ENCODE measurements at places on chromosomes 5 and 9.

DNA sequence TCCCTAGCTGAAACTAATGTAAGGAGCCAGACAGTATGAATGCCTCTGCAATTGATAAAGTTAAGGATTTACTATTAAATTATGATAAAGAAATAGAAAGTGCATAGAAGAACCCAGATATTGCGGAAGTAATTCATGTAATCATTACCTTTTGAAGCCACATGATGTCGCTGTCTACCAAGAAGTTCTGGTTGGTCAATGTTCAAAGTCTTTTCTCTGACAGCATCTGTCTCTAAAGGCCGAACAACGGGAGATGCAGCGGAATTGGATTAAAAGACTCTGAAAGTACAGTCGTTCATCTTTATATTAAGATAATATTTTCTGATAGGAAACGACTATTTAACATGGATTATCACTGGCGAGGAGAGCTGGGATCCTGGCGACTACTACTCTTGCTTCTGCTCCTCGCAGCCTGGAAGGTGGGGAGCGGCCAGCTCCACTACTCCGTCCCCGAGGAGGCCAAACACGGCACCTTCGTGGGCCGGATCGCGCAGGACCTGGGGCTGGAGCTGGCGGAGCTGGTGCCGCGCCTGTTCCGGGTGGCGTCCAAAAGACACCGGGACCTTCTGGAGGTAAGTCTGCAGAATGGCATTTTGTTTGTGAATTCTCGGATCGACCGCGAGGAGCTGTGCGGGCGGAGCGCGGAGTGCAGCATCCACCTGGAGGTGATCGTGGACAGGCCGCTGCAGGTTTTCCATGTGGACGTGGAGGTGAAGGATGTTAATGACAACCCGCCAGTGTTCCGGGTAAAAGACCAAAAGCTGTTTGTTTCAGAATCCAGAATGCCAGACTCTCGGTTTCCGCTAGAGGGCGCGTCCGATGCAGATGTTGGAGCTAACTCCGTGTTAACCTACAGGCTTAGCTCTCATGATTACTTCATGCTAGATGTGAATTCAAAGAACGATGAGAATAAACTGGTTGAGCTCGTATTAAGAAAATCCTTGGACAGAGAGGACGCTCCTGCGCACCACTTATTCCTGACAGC, at the start of gene PCDHA8:
PCDHA8 (plus strand) TSS at position 210 of the 985 bp plus-strand sequence; CDS start at position 345, 135 bp downstream.
- H3K36me3 ChIP-seq: no peaks in the 10 kb centered on the region
- no peak within 1 kb of the TSS for H3K27ac ChIP-seq
- peak; percentile 10 for DNase-seq
- no peak within 1 kb of the TSS for H3K4me3 ChIP-seq
- no peaks in the 10 kb centered on the region for H3K4me1 ChIP-seq
- H3K27me3 ChIP-seq: no peaks in the 10 kb centered on the region

- peak overlapping the region; percentile 91 for H3K27ac ChIP-seq
- H3K4me3 ChIP-seq: no peak overlapping the region
- H3K36me3 ChIP-seq: peaks cover 20% of the 10 kb centered on the region
- H3K27me3 ChIP-seq: no peaks in the 10 kb centered on the region
Observed at GRCh38 chr9:21831841-21832509, 29.5 kb downstream of the MTAP start.

DNA sequence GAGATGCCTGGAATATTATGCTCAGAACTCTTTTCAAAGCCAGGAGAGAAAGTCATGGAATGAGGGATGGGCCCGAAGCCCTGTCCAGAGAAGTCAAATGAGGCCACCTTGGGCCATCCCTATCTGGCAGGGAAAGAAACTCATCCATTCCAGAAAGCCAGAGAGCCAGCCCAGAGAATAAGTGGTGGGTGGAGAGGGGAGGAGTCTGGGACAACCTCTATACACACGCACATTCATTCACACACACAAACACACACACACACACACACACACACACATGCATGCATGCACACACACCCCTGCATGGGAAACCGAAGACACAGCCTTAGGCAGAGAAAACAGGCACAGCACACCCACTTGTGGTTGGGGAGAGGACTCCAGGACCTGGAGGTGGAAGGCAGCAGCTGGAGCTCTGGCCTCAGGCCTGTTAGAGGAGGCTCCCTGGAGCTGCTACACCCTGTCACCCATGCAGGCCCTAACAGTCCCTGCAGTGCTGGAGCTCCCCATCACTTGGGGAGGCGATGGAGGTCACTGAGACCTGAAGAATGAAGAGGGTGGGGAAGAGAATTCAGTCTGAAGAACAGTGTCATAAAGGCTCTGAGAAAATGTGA, 38.0 kb downstream of the TGFBI start:
- peaks cover 25% of the 10 kb centered on the region for H3K4me1 ChIP-seq
- H3K27me3 ChIP-seq: no peaks in the 10 kb centered on the region
- DNase-seq: peak; percentile 88
- peaks cover 47% of the 10 kb centered on the region for H3K36me3 ChIP-seq
- peak overlapping the region; percentile 92 for H3K27ac ChIP-seq

- peaks cover 60% of the 10 kb centered on the region for H3K36me3 ChIP-seq
- no peak overlapping the region for H3K4me3 ChIP-seq
- H3K4me1 ChIP-seq: no peaks in the 10 kb centered on the region
- no peak overlapping the region for H3K27ac ChIP-seq
- DNase-seq: no peak
Observed at GRCh38 chr5:14286007-14286406, 142.9 kb downstream of the TRIO start.

DNA sequence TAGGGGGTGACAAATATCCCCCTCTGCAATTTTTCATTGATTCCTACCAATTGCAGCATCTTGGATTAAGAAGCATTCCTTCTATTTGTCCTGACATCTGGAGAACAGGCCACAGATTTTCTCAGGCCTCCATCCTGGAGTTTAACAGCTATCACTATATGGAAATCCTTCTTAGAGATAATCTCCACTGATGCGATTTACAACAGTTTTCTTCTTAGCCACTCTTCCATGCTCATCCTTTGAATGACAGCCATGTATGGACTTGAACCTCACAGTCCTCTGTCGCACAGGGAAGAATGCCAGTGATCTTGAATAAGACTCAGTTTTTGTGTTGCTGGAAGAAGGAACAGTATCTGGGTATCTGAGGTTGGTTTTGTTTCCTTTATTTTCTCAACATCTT, 73.2 kb downstream of the PGM5 start:
- H3K27ac ChIP-seq: no peak overlapping the region
- no peak overlapping the region for H3K4me3 ChIP-seq
- no peaks in the 10 kb centered on the region for H3K4me1 ChIP-seq
- no peak for DNase-seq
- no peaks in the 10 kb centered on the region for H3K36me3 ChIP-seq

DNA sequence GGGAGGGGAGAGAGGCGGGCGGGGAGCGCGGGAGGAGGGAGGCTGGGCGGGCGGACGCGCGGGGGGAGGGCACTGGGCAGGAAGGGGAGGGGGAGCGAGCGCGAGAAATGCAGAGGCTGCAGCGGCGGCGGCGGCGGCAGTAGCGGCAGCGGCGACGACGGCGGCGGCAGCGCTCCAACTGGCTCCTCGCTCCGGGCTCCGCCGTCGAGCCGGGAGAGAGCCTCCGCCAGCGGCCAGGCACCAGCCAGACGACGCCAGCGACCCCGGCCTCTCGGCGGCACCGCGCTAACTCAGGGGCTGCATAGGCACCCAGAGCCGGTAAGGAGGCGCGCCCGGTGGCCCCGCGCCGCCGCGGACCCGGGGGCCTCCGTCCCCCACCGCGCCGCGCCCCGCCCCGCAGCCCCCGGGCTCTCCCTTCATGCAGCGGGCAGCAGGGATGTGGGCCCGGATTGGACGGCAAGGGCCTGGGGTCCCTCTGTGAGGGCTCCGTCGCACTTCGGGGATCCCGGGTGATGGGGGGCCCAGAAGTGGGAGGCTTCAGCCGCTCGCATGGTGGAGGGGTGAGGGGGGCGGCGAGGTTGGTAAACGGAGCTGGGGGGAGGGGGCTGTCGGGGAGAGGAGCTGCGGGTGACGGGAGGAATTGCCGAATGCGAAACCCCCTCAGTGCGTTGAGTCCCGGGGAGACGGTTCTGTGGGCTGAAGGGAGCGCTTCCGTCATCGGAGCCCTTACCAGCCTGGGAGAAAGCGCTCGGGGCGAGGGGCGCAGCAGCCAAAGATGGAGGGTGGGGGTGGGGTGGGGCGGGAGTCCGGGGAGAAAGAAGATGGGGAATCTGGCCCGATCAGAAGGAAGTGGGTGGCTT, at the start of gene BASP1:
BASP1 (plus strand) TSS at position 139 of the 860 bp plus-strand sequence. CDS start 57,586 bp downstream, outside the sequence.
- peak; percentile 90 for DNase-seq
- H3K27ac ChIP-seq: peak within 1 kb of the TSS; percentile 88
- peak within 1 kb of the TSS; percentile 97 for H3K4me3 ChIP-seq
- H3K36me3 ChIP-seq: 0 out of 2 replicates have a peak, but pooled peaks cover 4% of the 10 kb centered on the region
- peaks cover 36% of the 10 kb centered on the region for H3K4me1 ChIP-seq

DNA sequence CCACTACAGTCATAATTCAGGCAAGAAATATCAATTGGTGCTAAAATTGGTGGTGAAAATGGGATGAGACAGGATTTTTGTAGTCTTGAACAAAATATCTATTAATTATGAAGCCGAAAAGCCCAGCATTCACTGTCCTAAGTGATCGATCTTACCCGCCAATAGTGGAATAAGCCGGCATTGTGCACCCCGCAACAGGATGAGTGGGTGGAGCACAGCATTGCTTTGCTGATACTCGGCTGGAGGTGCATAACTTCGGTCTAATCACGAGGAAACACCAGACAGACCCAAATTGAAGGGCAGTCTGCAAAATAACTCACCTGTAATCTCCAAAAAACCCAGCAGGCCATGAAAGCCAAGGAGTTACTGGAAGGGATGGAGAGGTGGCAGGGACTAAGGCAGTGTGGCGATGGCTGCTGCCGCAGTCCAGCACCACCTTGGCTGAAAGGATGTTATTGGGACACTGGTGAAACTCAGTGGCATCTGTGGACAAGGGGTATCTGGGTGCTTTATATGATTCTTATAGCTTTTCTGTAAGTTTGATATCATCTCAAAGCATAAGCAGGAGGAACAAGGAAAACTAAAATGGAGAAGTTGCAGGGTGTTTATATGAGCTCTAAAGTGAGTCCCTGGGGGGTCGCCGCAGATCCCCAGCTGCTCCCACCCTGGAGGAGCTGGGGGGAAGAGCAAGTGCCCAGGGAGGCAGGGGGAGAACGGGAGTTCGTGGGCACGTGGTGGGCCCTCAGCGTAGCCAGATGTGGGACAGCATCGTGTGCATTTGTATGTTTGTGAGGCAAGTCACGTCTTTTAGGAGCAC, 45.2 kb downstream of the AHRR start:
- no peaks in the 10 kb centered on the region for H3K27me3 ChIP-seq
- DNase-seq: no peak
- no peak overlapping the region for H3K27ac ChIP-seq
- H3K36me3 ChIP-seq: peaks cover 24% of the 10 kb centered on the region
- H3K4me3 ChIP-seq: no peak overlapping the region
- 0 out of 2 replicates have a peak, but pooled peaks cover 2% of the 10 kb centered on the region for H3K4me1 ChIP-seq

DNA sequence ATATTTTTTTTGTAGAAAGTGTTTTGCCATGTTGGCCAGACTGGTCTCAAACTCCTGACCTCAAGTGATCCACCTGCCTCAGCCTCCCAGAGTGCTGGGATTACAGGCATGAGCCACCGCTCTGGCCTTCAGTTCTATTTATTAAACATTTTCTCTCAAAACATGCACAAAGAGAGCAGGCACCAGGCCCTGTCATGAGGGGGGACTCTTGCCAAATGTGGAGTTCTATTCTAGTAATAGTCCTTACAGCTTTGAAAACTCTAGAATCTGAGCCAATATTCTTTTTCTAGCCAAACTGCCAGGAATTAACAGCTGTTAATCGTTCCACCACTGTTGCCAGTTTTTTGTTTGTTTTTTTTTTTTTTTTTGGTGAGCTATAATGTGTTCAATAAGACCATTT, 124.6 kb downstream of the TARS1 start:
- H3K4me1 ChIP-seq: peaks cover 7% of the 10 kb centered on the region
- no peak overlapping the region for H3K4me3 ChIP-seq
- no peaks in the 10 kb centered on the region for H3K27me3 ChIP-seq
- H3K27ac ChIP-seq: no peak overlapping the region
- no peak for DNase-seq
- H3K36me3 ChIP-seq: no peaks in the 10 kb centered on the region

- H3K27ac ChIP-seq: no peak overlapping the region
- no peak overlapping the region for H3K4me3 ChIP-seq
- no peaks in the 10 kb centered on the region for H3K27me3 ChIP-seq
Observed at GRCh38 chr9:89675058-89675742, 70.4 kb downstream of the GADD45G start.

GRCh38 chr5:59722874-59723273, 170.7 kb downstream of the PDE4D start:
- no peaks in the 10 kb centered on the region for H3K36me3 ChIP-seq
- DNase-seq: peak; percentile 40
- no peaks in the 10 kb centered on the region for H3K27me3 ChIP-seq
- no peak overlapping the region for H3K4me3 ChIP-seq
- H3K27ac ChIP-seq: no peak overlapping the region

DNA sequence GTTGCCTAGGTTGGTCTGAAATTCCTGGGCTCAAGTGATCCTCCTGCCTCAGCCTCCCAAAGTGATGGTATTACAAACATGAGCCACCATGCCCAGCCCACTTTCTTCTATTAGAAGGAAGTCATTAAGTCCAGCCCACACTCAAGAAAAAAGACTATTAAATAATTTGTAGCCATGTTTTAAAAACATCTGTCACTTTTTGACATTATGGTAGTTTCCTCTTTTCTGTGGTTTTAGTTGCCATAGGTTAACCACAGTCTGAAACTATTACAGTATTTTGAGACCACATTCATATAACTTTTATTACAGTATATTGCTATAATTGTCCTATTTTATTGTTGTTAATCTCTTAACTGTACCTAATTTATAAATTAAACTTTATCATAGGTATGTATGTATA, 31.9 kb upstream of the C5orf24 start:
- no peak for DNase-seq
- H3K4me3 ChIP-seq: no peak overlapping the region
- no peaks in the 10 kb centered on the region for H3K27me3 ChIP-seq
- H3K27ac ChIP-seq: no peak overlapping the region
- H3K36me3 ChIP-seq: peaks cover 55% of the 10 kb centered on the region

DNA sequence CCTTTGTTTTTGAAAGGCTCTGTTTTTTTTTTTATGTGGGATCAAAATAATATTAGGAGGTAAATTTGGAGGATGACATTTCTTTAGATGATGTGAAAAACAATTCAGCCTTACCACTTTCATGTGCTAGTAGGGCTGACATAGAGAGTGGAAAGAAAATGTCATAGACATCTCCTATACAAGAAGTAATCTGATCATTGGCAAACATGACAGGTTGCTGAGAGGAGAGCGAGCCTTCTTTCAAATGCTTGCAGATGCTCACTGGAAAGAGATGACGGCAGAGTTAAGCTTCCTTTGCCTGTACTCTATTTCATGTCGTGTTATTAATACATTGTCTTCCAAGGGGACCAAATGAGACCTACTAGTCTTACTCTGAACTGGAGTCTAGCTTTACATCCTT, 160.1 kb upstream of the DAP start:
- no peak overlapping the region for H3K27ac ChIP-seq
- H3K27me3 ChIP-seq: peaks cover 10% of the 10 kb centered on the region
- no peaks in the 10 kb centered on the region for H3K4me1 ChIP-seq
- H3K4me3 ChIP-seq: no peak overlapping the region
- H3K36me3 ChIP-seq: no peaks in the 10 kb centered on the region

- H3K27me3 ChIP-seq: no peaks in the 10 kb centered on the region
- H3K4me3 ChIP-seq: no peak overlapping the region
Observed at GRCh38 chr5:145658435-145658834, 176.7 kb downstream of the PRELID2 start.
